Left lobe of liver (tissue), 2 donors: ENCODE measurements at places on chromosomes 3 and 15.

- DNase-seq: peak; percentile 44
These were observed 4.8 kb downstream of the VIPR1 start for GRCh38 chr3:42507252-42507651.

GRCh38 chr15:78007211-78007931 is 70.1 kb downstream of the TBC1D2B start:
- no peak for DNase-seq

DNA sequence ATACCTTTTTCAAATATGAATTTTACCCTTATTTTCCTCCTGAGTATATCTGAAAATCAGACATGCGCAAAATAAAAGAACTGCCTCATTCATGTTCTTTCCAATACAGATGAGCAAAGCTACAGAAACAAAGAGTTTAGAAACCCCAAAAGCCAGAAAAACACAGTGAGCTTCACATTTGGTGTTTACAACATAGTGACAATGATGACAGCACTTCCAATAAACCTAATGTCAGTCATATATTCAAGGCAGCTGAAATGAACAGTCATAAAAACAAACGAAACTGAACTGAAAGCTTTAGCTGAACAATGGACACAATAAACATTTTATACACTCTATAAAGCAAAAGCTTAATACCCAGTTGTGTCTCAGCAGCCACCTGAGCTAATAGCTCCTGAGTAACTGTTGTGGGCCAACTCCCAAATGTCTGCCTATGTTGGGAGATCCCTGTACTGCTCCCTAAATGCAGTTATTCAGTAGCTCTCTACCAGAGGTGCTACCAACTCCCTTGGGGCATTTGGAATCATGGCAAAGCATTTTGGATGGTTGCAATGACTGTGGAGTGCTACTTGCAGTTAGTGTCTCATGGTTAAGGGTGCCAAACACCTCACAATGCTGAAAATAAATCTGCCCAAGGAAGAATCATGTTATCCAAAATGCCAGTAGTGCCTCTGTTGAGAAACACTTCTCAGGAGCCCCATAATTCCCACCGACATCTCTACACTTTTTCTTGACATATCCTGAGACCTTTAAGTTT is 131.5 kb downstream of the TGFBR2 start:
- DNase-seq: no peak

GRCh38 chr15:69579950-69580618 is 127.5 kb downstream of the RPLP1 start:
- peak; percentile 89 for DNase-seq

- DNase-seq: no peak
These were observed 107.2 kb downstream of the PGPEP1L start for GRCh38 chr15:98900356-98900755.

DNA sequence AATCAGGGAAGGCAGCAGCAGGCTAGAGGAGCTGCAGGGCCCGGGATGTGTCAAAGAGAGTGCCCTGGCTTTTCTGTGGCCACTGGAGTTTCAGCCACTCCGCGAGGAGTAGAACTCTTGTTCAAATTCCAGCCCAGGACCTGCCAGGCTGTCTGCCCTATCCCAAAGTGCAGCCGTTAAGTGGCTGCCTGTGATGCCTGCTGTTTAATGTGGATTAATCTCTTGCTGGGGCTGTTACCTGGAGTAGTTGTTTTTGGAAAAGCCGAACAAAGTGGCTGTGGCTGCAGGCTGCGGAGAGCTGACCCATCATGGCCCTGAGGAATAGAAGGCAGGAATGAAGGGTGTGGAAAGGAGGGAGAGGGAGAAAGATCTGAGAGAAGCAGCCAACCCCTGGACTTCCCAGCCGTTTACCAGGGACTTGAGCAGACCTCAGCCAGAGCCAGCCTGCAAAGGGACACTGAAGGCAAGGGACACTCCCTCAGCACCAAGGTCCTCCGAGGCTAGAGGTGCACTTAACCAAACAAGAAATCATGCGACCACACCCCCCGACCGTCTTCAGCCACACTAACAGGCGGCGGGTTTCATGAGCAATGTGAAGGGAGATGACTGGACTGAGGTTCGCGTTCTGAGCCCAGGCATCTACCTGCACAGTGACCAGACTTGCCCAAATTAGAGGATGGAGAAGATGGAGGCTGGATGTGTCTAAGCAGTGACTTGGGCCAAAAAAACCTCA is 4.7 kb downstream of the CDAN1 start:
- DNase-seq: no peak

DNA sequence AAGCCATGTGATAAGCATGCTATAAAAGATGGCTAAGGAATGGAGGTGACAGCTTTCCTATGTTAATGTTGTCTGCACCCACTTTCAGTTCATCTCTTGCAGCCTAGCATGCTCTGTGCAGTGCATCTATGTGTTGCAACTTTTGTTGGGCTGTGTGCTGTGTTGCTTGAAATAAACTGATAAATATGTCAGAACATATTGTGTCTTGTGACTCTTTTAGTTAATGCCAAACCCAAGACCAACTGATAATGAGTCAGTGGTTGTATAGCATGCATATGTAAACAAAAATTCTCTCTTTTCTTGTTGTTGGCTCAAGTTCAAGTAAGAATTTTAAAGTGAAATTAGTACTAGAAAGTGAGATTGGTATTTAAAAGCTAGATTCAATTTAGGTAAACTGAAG is 37.0 kb upstream of the SCN10A start:
- DNase-seq: no peak

DNA sequence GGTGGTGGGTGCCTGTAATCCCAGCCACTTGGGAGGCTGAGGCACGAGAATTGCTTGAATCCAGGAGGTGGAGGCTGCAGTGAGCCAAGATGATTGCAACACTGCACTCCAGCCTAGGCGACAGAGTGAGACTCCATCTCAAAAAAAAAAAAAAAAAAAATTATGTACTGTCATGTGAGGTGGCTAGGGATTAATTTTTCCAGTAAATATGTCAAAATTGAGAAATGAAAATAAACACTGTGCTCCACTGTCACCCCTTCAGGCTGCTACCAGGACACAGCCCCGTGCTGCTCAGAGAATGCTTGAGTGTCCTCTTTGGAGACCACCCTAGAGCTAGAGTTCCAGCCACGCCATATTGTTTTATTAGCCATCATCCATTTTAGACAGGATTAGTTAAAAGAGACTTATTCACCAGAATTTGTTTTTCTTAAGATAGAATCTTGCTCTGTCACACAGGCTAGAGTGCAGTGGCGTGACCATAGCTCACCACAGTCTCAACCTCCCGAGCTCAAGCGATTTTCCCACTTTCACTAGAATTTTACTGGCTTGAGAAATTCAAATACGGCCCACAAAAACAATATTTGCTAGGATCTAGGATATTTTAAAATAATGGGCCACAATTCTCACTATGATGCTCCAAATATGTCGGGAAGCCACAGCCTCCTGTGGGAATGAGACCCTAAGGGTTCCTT is 642 bp downstream of the CD80 start:
- DNase-seq: no peak

- no peak for DNase-seq
These were observed 7.5 kb upstream of the MAN2A2 start for GRCh38 chr15:90895571-90896117.

DNA sequence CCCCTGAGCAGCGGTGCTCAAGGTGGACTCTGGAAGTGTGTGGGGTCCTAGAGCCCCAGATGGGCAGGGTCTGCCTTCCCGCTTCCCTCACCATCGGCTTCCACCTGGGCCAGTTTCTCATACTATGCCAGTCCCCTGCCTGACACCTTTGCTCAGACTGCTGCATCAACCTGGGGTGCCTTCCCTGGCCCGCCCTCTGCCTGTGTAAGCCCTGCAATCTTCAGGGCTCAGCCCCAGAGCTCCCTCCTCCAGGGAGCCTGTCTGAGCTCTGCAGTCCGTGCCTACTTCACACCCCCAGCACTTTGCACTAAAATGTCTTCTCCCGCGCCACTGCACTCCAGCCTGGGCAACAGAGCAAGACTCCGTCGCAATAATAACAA is 13.1 kb downstream of the CSK start:
- DNase-seq: no peak

DNA sequence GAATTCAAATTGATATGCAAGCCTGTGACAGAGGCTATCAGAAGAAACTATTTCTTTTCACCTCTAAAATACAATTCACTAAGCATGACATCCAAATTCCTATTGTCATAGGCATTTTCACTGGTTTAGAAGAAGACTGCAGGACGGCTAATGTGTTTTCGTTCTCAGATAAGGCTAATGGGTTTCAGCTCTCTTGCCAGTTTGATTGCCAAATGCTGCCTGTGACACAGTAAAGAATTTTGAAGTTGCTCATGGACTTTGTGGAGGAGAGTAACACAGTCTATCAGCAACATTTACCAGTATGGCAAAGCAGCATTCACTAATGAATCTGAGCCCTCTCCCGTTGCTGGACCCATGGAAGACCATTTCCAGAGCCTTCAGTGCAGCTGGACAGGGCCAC is 948.1 kb downstream of the FHIT start:
- DNase-seq: no peak

DNA sequence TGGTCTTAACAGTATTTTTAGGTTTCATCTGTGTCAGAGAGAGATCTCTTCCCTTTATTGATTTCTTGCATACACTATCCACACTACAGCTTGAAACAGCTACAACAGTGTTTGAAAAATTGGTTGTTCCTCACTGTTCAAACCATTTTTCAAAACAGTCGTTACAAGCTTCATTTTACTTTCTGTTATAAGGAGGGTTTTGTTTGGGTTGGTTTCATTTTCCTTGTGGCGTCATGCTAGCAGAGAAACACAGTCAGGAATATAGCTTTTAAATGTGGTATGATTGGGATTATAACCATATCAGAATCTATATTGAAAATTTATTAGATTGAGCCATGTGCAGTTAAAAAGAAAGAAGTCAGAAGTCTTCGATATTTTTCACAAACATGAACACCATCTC is 400.6 kb downstream of the ZBTB20 start:
- no peak for DNase-seq

GRCh38 chr3:145333931-145334330 is 827.1 kb downstream of the PLOD2 start:
- no peak for DNase-seq

DNA sequence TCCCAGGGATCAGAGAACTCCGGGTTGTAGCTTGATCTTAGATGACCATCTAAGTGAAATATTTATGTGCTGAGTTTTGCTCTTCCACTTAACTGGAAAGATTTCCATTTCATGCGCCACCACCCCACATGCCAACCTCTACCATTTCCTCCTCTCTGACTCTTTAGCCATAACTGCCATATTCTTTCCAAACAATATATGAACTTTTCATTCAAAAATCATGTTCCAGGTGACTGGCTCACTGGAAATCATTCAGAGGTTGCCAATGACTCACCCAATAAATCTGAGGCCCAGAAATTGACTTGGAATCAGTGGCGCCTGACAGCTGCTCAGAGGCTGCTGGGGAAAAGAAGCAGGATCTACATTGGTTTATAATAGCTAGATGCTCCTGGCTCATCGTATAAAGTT is 31.6 kb upstream of the FAM174B start:
- DNase-seq: no peak
